ENCODE measurements at places on chromosomes 6 and 20.
A peak's percentile ranks its signal among the peaks of the same experiment; 100 is the strongest.

DNA sequence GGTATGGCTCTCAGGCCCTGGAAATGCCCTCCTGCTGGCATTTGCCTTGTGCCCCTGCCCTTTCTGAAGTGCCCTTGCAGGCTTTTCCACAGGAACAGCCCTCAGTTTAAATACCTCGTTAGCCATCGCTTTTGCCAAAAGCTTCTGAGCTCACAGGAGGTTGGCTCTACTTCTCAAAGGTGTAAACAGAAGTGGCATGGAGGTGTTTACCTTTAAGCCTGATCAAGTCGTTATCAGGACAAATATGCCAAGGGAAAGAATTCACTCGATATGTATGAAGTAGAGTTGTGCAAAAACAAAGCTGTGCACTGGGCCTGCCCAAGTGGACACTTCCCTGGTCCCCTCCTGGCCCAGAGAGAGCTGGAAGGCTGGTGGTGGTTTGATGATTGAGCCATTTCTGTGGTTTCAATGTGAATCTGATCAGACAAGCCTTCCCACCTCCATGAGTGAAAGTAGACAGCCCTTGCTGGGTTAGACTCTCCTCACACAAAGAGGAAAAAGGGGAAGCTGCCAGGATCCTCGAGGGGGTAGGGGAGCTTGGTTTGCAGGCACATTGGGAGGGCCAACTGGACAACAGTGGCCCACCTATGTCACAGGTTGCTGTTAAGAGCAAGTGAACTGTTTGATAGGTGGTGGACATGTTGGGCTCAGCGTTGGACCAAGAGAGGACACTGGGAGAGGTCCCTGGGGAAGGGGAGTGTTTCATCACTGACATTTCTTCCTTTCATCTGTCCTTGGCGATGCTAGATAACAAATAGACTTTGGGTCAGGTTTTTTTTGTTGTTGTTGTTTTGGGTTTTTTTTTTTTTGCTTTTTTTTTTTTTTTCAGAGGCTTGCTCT is 98.7 kb downstream of the ZDHHC14 start:
- no peak for DNase-seq

DNA sequence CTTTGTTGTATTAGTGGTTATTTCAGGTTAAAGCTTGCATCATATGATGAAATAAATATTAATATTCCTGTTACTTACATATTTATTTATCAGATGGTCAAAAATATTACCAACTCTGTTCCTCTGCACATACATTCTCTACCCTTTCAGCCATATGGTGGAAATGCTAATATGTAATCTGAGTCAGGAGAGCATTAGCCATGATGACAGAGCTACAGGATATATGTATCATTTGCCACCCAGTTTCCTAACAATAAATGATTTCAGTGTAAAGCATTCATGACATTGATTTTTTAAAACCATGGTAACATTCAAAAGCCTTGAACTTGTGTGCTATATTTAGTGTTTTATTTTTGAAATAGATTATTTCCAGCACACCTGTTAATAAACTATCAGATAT is 16.6 kb downstream of the POPDC3 start:
- no peak for DNase-seq

DNA sequence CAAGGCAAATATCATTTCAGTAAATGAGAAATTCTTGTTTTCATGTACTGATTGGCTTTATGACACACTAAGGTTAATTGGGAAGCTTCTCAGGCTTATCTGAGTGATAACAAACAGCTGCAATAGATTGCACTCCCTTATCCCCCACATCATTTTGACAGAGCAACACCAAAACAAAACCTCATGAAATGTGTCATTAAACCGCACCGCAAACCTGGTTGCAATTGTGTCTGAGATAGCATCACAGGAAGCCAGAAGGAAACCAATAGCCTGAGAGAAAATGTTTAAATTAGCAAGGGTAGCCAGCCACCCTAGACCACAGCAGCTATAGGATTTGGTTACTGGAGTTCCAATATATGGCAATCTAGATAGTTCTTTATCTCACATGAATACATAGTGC is 31.6 kb upstream of the LAMA4 start:
- no peak for DNase-seq

DNA sequence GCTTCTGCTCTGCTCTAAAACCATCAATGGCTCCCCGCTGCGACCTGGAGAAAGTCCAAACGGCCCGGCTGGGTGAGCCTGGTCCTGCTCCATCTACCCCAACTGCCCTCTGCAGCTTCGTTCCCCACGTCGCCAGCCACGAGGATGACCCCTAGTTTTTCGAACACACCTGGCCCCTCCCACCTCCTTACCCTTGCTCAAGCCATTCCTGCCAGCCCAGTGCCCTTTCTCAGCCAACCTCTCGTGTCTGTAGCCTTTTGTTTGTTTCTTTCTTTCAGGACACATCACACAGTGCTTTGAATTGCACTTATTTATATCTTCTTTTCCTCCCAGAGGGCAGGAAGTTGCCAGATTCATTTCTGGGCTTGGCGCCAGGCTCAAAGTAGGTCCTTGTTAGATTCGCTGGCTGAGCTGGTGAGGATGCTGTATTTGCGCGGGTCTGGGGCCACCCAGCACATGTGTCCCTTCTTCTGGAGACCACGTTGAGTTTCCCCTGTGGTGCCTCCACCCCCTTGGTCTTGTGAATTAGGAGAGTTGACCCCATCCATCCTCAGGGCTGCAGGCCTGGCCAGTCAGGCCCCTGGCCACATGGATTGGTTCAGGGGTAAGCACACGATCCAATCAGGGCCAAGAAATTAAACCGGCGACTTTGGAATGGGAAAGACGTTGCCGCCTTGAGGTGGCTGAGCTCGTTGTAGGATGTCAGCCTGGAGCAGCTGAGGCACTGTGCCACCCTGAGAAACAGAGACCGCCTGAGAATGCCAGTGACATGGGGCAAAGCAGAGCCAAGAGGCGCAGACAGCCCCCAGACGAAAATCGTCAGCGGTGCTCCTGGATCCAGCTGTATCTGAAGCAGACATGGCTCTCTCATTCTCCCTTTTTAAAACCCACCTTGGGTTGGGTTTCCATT is 156.0 kb downstream of the CEBPB start:
- DNase-seq, result peak; percentile 94

DNA sequence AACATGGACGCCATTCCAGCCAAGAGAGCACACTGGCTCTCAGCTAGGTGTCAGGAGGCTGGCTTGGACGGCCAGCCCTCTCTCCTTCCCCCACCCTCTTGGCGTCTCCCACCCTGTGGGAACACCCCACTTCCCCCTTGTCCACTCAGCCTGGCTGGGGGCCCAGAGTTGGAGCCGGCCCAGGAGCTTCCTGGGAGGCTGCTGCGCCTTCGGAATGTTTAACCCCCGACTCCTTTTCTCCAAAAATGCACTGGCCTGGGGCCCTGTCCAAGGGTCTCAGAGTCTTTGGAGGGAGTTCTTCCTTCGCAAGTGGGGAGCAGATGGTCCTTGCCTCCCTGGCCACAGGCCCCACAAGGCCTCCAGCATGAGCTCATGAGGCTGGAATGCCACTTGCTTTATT is 4.1 kb downstream of the ADAM33 start:
- DNase-seq, result peak; percentile 53

GRCh38 chr20:56808732-56809131 is 179.6 kb downstream of the TFAP2C start:
- DNase-seq, result no peak

Measured in fibroblast of lung (primary cell).